ENCODE measurements at places on chromosomes 2 and 18.
A peak's percentile ranks its signal among the peaks of the same experiment; 100 is the strongest.

- peak; percentile 11 for DNase-seq
These were observed 225.7 kb upstream of the SPOPL start for GRCh38 chr2:138275881-138276280.

GRCh38 chr18:12302391-12303147 is 5.5 kb upstream of the TUBB6 start:
- no peak for DNase-seq

DNA sequence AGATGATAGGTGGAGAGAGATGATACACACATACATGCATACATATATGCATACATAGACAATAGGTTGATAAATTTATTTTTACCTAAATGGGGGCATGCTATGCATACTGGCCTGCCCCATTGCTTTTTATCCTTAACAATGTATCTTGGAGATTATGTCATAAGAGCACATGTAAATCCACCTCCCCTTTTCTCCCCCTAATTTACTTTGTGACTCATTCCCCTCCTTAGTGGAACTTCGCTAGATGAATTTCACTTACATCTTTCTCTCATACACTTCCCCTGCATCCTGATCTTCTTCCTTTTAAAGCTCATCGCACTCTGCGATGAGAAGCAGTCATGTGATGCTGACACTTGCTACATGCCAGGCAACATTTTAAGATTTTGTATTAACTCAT is 223.6 kb downstream of the C1D start:
- peak; percentile 39 for DNase-seq

- DNase-seq = no peak
These were observed 73.6 kb downstream of the DDX1 start for GRCh38 chr2:15665067-15665942.

DNA sequence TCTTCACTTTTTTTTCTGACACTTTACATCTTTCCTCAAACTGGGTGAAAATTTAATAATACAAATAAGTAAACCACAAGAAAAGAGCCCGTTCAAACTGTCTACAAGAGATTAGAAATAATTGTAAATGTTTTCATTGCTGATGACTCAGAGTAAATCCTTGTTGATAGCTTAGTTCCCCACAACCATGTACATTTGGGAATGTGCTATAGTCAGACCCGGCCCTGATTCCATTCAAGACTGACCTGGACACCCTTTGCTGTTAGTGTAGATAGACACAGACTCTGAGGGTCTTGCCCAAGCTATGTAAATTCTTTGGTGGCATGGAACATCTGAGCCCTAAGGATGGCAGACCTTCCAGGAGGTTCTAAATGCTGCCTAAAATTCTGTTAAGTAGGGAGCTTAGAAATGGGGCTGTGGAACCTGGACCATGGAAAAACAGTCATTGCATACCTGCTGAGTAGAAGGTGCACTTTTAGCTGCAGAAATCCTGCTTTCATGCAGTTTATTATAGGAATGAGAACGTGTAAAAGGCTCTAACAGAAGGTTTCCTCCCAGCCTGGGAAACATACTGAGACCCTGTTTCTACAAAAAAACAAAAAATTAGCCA is 3.7 kb downstream of the MALT1 start:
- DNase-seq = peak; percentile 32

DNA sequence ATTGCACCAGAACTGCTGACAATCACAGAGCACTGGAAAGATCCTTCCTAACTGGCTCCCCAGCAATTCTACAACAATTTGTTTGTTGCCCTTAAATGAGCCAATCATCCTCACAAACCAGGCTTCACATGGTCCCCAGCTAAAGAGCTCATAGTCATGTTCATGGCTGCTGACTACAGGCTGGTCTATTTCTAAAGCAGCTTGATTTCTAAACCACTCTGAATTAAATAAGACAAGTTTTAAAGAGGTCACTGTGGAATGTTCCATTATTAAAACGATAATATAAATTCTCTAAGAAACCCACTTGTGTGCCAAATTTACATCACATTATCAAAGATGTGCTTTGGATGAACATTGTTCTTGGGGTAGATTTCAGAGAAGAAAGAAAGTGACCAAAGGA is 110.7 kb downstream of the COPS8 start:
- no peak for DNase-seq

GRCh38 chr2:202769201-202769600 is 102.4 kb downstream of the ICA1L start:
- no peak for DNase-seq

DNA sequence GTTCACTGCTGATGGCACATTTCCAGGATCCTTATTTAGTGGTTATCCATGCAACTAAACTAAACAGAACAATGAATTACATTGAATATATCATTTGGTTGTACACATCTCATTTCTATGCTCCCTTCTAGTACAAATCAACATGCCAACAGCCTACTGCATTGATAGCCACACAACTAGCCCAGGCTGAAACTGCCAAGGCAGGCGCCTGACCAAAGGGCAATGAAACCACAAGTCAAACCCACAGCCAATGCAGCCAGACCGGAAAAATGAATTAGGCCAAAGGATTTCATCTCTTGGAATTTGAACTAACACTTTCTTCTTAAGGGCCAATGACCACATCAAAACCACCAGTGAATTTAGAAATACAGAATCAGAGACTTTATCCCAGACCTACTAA is 196.4 kb downstream of the NOL4 start:
- no peak for DNase-seq

DNA sequence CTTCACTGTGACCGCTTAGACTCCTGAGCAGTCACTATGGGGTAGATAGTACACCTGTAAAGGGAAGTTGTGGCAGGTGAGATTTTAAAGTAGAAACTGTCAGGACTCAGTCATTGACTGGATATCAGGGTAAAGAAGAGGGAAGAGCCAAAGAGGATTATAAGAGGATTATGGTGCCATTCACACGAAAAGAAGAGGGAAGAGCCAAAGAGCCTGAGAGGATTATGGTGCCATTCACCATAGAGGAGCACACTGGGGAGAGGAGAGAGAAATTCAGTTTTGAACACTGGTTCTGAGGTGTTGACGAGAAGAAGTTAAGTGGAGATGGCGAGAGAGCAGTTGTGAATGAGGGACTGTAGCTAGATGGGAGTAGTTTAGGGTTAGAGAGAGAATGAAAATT is 16.9 kb upstream of the KCNJ13 start:
- DNase-seq = no peak

DNA sequence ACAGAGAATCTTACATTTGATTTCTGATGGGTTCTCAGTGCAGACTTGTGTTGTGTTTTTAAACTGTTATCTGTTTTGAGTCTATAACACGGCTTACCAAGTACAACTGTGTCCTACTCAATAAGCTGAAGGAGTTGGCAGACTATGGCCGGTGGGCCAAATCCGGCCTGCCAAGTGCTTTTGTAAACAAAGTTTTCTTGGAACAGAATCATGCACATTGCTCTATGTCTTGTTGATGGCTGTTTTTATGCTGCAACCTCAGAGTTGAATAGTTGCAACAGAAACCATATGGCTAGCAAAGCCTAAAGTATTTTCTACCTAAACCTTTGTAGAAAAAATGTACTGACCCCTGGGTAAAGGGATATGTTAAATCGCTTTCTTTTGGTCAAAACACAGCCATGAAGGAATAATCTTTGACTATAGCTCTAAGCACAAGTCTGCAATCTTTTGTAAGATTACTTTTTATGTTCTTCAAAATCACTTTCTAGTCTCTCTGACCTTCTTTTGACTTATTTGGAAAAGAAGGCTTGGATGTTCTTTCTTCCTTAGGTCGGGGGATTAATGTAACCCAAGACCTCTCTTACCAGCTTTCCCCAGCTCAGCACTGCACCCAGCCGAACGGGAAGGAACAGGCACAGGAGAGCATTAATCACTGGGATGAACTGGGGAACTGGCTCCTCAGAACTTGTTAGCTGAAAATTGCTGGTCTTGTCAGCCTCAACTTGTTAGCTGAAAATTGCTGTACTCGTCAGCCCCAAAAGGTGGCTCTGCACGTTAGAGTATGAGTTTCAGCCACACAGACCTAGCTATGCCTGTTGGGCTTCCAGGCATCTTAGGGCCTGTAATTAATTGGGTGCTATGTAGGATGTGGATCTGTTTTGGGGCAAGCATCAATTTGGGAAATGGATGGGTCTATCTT is 75.4 kb downstream of the CD8B2 start:
- DNase-seq = no peak

GRCh38 chr2:207082619-207083018 is 83.1 kb downstream of the KLF7 start:
- no peak for DNase-seq

- DNase-seq = no peak
These were observed 32.8 kb downstream of the DTNA start for GRCh38 chr18:34742891-34743341.

GRCh38 chr18:49725809-49726674 is 87.3 kb downstream of the ACAA2 start:
- peak; percentile 85 for DNase-seq

DNA sequence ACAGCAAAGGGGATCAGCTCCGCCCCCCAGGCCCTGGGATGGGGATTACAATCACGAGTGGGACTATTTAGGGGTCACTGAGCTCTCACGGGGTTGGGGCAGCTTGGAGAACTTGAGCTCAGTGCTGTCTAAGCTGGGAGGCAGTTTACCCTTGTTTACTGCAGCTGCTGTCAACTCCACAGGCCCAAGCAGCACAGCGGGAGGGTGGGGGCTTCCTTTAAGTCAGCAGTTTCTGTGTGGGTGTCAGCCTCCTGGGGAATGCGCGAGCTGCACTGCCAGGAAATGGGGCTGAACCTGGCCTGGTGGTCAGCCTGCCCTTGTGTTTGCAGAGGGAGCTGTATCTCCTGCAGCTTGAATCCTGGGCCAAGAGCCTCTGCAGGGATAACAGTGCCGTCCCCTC is 29.8 kb downstream of the TOGARAM2 start:
- no peak for DNase-seq

DNA sequence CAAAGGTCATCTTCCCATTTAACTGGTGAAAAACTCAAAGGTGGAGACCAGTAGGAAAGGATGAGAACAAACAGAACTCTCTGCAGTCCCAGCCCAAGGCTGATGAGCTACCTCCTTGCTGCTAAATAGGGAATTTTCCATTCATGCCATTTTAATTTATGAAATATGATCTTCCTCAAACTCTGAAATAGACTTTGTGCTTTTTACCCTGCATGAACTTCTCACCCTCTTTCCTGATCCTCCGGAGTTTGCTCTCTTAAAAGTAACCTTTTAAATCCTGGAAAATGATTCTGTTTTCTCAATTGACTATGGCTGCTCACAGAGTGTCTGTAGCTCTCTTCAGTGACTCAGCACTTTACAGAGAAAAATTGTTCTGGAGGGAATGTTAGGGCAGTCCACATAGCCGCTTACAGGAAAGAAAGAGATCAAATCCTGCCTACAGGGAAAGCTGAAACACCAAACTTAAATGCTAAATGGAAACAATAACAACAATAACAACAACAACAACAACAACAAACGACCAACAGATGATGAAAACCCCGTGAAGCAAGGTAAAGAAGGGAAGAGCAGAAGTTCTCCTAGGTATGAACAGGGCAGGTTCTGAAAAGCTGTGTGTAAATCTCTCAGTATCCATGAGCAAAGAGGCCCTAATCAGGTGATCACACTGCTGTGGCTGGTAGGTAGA is 79.8 kb upstream of the SESTD1 start:
- DNase-seq = peak; percentile 23

DNA sequence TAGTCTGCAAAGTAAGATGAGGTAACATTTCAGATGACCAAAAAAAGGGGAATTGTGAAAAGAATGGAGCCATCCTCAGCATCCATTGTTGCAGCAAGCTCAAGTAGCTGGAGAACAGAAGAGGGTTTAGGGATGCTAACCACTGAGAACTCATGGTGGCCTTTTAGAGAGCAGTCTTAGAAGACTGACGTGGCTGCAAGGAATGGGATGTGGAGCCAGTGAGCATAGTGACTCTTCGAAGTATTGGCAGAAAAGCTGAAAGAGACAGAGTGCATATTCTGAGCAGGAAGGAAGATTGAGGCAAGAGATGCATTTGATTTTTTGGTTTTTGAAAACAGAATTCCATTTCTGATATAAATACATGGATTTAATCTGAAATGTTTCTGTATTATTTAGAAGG is 151.2 kb downstream of the UBE2E3 start:
- DNase-seq = no peak

DNA sequence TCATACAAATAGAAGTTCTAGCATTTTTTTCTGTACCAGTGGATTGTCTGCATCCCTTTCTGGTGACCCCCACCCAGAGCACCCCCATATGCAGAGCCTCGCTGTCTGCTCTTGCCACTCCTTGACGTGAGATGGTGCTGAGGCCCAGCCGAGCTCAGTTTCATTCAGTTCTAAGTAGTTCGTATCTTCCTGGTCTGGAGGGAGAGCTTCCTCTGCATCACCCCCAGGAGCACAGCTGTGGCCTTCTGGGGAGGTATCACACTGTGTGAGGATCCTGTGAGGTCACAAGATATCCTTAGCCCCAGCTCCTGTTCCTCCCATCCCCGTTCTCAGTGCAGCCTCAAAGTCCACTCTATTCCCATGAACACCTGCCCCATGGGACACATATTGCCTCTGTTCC is 132.7 kb downstream of the PTGR3 start:
- no peak for DNase-seq

- no peak for DNase-seq
These were observed 30.9 kb upstream of the DNMT3A start for GRCh38 chr2:25372405-25373268.

- no peak for DNase-seq
These were observed 1.1 kb upstream of the RPL37A start for GRCh38 chr2:216497382-216498069.

GRCh38 chr18:12857215-12857905 is 26.7 kb downstream of the PTPN2 start:
- no peak for DNase-seq

GRCh38 chr2:2331881-2332280 is 806 bp upstream of the MYT1L start:
- DNase-seq = no peak

DNA sequence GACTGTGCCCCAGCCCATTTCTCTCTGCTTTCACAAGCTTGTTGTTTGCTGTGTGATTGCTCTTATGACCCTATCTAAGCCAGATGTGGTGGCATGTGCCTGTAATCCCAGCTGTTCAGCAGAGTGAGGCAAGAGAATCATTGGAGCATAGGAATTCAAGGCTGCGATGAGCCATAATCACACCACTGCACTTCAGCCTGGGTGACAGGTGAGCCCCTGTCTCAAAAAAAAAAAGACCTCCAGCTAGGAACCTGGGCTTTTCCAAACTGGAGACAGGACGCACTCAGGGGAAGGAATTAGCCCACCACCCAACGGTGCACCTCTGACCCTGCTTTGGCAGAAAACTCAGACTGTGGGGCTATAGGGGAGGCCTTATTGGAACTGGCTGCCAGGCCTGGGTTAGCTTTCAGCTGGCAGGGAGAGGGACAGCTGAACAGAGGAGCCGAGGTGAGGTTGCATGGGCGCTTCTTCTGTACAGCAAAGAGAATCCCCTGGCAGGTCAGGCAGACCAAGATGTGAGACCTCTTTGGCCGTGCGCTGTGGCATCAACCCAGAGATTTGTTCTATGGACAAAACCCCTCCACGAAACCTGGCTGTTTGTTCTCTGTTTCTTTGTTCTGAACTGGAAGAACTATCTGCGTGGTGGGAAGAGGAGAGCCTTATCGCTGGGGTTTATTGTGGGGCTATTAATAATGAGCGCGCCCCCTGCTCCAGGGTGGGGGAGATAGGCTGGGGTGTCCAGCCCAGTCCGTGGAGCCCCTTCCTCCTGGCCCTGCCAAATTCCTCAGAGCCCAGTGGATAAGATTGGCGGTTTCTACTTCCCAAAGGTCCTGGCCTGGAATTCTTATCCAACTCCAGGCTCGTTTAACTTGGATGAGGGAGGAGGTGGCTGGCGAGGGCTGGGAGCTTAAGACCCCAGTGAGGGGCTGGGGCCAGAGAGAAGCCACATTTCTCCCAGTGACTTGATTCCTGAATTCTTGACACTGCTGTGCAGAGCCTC is 38.8 kb upstream of the SMAD7 start:
- DNase-seq = no peak
